ENCODE measurements at places on chromosomes 3 and 15. TPM values are rescaled to one million over a fixed set of nuclear protein-coding genes. Genes with fewer than 3 reads are reported as not detected.

- no peak overlapping the region for H3K27ac ChIP-seq
- no peaks in the 10 kb centered on the region for H3K36me3 ChIP-seq
- H3K27me3 ChIP-seq = no peaks in the 10 kb centered on the region
- H3K4me3 ChIP-seq = no peak overlapping the region
- DNase-seq = no peak
These were observed 93.4 kb downstream of the WDR76 start for GRCh38 chr15:43920254-43920600.

The HRG gene
- total RNA-seq = not detected

GRCh38 chr3:138005627-138006026 is 4.3 kb upstream of the CLDN18 start:
- H3K27me3 ChIP-seq = no peaks in the 10 kb centered on the region
- no peaks in the 10 kb centered on the region for H3K4me1 ChIP-seq
- no peaks in the 10 kb centered on the region for H3K36me3 ChIP-seq

The CAV3 gene
- total RNA-seq = not detected

DNA sequence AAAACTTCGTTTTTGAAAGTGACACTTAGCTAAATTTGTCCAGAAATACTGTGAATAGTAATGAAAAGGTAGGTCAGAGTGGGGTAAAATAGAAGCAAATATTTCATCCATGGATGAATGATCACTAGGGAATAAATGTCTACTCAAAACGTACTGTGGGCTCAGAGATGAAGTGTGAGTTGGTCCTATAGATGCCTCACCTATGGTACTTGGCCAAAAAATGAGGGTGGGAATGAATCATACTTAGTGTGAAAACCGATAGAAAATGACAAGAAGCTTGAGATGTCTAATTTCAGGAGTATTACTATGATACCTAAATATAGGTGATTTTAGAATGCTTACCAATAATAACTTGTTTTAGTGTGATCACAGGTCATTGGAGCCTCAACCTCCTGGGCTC is 155.9 kb downstream of the GMNC start:
- H3K4me3 ChIP-seq = no peak overlapping the region
- H3K36me3 ChIP-seq = no peaks in the 10 kb centered on the region
- no peak overlapping the region for H3K27ac ChIP-seq
- no peaks in the 10 kb centered on the region for H3K4me1 ChIP-seq
- no peaks in the 10 kb centered on the region for H3K27me3 ChIP-seq

DNA sequence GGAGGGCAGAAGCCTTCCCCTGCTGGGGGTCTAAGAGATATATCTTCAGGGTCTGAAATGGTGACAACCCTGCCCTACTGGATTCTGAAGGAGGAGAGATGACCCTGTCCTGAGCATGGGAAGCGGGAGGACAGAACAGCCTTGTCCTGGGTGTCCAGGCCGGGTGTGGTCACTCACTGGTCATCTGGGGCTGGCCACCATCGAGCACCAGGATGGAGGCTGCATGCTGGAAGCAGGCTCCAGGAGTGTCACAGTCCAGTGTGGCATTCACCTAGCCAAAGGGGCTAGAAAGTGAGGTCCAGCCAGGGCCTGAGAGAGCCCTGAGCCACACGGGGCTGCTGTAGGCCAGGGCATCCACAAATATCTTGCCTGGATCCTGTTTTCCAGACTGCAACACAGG is 5.2 kb downstream of the CDHR4 start:
- peaks cover 6% of the 10 kb centered on the region for H3K4me1 ChIP-seq
- no peaks in the 10 kb centered on the region for H3K27me3 ChIP-seq
- H3K27ac ChIP-seq = no peak overlapping the region

The FILIP1L gene
- 0.28 TPM for total RNA-seq

- no peak for DNase-seq
- H3K36me3 ChIP-seq = no peaks in the 10 kb centered on the region
- H3K4me3 ChIP-seq = no peak overlapping the region
- H3K27me3 ChIP-seq = no peaks in the 10 kb centered on the region
- no peak overlapping the region for H3K27ac ChIP-seq
- no peaks in the 10 kb centered on the region for H3K4me1 ChIP-seq
These were observed 72.7 kb downstream of the ZNF621 start for GRCh38 chr3:40597441-40597840.

DNA sequence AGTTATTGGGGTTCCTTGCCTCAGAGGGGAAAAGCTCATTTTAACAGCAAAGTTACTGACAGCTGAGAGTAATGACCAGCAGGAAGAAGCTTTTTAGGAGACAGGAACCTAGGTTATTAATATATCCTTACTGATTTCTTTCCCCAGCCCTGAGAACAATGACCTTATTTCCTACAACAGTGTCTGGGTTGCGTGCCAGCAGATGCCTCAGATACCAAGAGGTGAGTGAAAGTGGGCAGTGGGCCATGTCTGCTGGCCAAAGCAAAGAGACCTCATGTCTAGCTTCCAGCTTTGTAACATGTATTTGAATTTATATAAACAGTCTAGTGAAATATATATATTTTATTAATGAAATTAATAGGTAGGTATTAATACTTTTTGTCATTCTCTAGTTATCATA is 5.0 kb downstream of the CCNDBP1 start:
- DNase-seq = no peak
- peaks cover 68% of the 10 kb centered on the region for H3K36me3 ChIP-seq
- H3K4me3 ChIP-seq = no peak overlapping the region
- no peaks in the 10 kb centered on the region for H3K27me3 ChIP-seq

DNA sequence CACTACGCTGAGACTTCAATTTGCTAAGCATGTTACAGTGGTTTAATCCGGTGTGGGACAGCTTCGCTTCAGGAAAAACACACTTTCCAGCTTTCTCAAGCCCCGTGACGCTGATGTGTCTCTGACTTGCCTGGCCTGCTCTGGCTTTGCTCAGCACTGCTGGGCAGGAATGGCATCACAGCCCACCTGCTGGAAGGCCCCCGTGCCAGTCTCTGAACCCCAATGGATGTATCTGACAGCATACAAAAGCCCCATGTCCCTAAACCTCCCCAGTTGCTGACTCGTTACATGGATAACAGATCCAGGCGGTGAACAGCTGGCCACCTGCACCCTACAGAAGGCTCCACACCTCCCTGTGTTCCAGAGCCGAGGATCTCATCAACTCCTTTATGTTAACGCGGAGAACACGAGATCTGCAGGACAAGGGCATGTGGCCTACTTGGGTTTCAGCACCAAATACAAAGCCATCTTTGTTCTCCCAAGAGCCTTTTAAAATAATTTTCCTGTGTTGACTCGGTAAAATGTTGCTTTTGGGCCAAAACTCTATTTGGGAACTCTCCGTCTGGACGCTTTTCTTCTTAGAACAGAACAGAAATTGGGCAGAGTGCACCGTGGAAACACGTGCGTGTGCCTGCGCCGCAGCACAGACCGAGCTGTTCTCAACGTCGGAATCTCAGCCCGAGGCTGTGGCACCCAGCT is 61.4 kb downstream of the ATP10A start:
- no peak overlapping the region for H3K27ac ChIP-seq
- no peak overlapping the region for H3K4me3 ChIP-seq
- H3K27me3 ChIP-seq = no peaks in the 10 kb centered on the region
- no peak for DNase-seq

DNA sequence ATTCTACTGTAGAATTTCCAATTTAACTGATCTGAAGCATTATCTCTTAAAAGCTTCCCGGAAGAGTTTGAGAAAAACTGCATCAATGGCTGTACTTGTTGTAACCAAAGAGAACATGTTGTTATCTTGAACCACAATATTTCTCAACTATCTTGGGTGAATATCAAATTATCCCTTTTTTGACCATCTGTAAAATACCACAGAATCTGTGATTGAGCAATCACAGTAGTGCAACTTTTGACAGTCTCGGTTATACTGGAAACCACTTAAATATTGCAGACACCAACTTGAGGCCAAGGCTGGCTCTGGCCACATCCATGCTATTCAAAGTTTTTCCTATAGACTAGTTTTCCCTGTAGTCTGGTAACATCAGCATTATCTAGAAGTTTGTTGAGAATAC is 842.8 kb upstream of the EPHA6 start:
- H3K4me1 ChIP-seq = no peaks in the 10 kb centered on the region
- H3K27ac ChIP-seq = no peak overlapping the region
- DNase-seq = no peak
- no peak overlapping the region for H3K4me3 ChIP-seq
- H3K36me3 ChIP-seq = no peaks in the 10 kb centered on the region
- H3K27me3 ChIP-seq = no peaks in the 10 kb centered on the region

DNA sequence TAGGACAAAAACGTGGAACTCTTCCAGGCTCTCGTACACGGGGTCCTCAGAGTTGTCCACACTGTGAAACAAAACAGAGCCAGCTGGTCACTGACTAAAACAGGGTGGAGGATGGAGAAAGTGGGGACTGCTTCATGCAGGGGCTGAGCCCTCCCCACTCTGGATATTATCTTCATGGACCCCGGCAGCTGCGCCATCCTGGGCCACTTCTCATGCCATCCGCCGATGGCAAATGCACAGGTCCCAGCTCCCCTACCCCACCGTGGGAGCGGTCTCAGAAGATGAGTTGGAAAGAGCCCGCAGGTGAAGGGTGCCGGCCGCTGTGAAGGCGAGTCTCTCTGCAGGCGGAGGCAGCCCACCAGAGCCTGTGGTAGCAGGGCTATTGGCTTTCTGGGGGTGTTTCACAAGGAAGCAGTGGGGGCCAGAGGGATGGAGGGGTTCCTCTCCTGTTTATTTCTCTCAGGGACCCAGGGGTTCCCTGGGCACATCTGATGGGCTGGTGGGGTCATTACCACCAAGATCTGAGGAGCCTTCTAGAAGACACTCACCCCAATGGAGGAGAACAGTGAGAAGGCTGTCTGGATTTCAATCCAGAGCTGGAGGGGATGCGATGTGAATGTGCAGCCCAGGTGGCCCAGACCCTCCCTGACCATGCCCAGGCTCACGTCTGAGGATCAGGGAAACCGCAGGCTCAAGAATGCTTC is 177.3 kb downstream of the KLF13 start:
- H3K36me3 ChIP-seq = no peaks in the 10 kb centered on the region
- no peak overlapping the region for H3K4me3 ChIP-seq
- H3K27ac ChIP-seq = no peak overlapping the region
- H3K27me3 ChIP-seq = no peaks in the 10 kb centered on the region
- no peaks in the 10 kb centered on the region for H3K4me1 ChIP-seq
- DNase-seq = no peak

The KCNH8 gene
- not detected for total RNA-seq

The FAM81A gene
- total RNA-seq = not detected

The PROK2 gene
- 1.3 TPM for total RNA-seq

The RPN1 gene
- 72.6 TPM for total RNA-seq

DNA sequence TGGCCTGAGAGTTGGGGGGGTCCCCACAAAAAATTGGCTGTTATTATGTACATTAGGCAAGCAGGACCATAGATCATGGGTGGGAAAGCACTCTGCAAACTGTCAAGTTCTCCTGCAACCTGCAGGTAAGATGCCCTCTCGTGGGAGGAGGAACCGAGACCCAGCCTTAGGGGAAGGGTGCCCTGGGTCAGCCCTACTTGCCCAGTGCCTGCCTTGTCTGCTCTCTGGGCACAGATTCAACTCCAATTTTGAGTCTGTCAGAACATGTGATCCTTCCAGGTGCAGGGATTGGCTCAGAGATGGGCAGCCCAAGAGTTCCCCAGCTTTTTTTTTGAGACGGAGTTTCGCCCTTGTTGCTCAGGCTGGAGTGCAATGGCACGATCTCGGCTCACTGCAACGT is 99.2 kb downstream of the PLXNA1 start:
- H3K36me3 ChIP-seq = no peaks in the 10 kb centered on the region
- H3K27me3 ChIP-seq = no peaks in the 10 kb centered on the region
- no peak overlapping the region for H3K4me3 ChIP-seq
- no peak overlapping the region for H3K27ac ChIP-seq
- H3K4me1 ChIP-seq = no peaks in the 10 kb centered on the region
- DNase-seq = no peak

- H3K36me3 ChIP-seq = peaks cover 46% of the 10 kb centered on the region
- H3K4me3 ChIP-seq = no peak overlapping the region
- no peak overlapping the region for H3K27ac ChIP-seq
- no peak for DNase-seq
These were observed 32.0 kb downstream of the RUVBL1 start for GRCh38 chr3:128091586-128091985.

The GASK1A gene
- total RNA-seq = 0.28 TPM

DNA sequence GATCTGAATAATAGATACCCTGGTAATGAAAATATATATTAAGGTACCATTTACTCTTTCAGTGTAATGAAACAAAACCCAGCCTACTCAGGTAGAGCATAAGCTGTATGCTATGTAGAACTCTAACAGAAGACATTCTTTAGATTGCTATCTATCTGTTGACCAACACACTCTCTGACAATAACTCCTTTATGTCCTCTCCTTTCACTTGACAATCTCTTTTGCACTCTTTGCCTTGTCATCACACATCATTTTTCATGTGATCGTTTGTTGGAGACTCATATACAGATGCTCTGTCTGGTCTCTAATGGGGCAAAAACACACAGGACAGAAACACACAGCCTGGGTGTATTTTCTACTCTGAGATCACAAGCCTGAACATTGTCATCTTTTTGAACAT is 35.4 kb upstream of the SUCLG2 start:
- no peak overlapping the region for H3K27ac ChIP-seq
- DNase-seq = no peak
- H3K36me3 ChIP-seq = no peaks in the 10 kb centered on the region

GRCh38 chr3:24220859-24221657 is 273.6 kb downstream of the THRB start:
- no peaks in the 10 kb centered on the region for H3K36me3 ChIP-seq
- H3K27me3 ChIP-seq = no peaks in the 10 kb centered on the region
- no peaks in the 10 kb centered on the region for H3K4me1 ChIP-seq

- no peak overlapping the region for H3K4me3 ChIP-seq
- no peaks in the 10 kb centered on the region for H3K36me3 ChIP-seq
- H3K27ac ChIP-seq = no peak overlapping the region
- no peaks in the 10 kb centered on the region for H3K27me3 ChIP-seq
- no peak for DNase-seq
These were observed 79.1 kb downstream of the FOXP1 start for GRCh38 chr3:71504250-71505036.

- no peaks in the 10 kb centered on the region for H3K36me3 ChIP-seq
- H3K4me3 ChIP-seq = no peak overlapping the region
- no peaks in the 10 kb centered on the region for H3K27me3 ChIP-seq
- H3K27ac ChIP-seq = no peak overlapping the region
These were observed 5.8 kb upstream of the RARRES1 start for GRCh38 chr3:158737976-158738615.

- H3K27ac ChIP-seq = no peak overlapping the region
- H3K36me3 ChIP-seq = no peaks in the 10 kb centered on the region
- no peak for DNase-seq
- H3K27me3 ChIP-seq = no peaks in the 10 kb centered on the region
- no peaks in the 10 kb centered on the region for H3K4me1 ChIP-seq
- no peak overlapping the region for H3K4me3 ChIP-seq
These were observed 162.7 kb downstream of the ALCAM start for GRCh38 chr3:105529456-105529855.

- DNase-seq = no peak
- no peaks in the 10 kb centered on the region for H3K27me3 ChIP-seq
- peaks cover 58% of the 10 kb centered on the region for H3K36me3 ChIP-seq
- no peak overlapping the region for H3K4me3 ChIP-seq
These were observed 10.8 kb upstream of the SEMA3B start for GRCh38 chr3:50258029-50258680.

DNA sequence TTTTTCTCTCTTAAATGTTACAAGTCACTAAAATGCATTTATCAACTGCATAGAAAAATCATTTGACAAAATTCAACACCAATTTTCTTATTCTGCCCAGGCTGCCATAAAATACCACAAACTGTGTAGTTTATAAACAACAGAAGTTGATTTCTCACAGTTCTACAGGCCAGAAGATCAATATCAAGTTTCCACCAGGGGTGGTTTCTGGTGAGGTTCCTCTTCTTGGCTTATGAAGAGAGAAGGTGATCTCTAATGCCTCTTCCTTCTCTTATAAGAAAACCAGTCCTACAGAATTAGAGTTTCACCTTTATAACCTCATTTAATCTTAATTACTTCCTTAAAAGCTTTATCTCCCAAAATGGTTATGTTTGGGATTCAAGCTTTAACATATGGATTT is 10.9 kb upstream of the CD200R1L start:
- H3K4me1 ChIP-seq = peaks cover 12% of the 10 kb centered on the region
- no peaks in the 10 kb centered on the region for H3K27me3 ChIP-seq
- H3K36me3 ChIP-seq = no peaks in the 10 kb centered on the region
- no peak overlapping the region for H3K27ac ChIP-seq

The POLR2M gene
- 109 TPM for total RNA-seq

Data from CD4-positive, alpha-beta T cell (primary cell).